Kidney epithelial cell (primary cell): ENCODE measurements at places on chromosomes 2 and 18.

DNA sequence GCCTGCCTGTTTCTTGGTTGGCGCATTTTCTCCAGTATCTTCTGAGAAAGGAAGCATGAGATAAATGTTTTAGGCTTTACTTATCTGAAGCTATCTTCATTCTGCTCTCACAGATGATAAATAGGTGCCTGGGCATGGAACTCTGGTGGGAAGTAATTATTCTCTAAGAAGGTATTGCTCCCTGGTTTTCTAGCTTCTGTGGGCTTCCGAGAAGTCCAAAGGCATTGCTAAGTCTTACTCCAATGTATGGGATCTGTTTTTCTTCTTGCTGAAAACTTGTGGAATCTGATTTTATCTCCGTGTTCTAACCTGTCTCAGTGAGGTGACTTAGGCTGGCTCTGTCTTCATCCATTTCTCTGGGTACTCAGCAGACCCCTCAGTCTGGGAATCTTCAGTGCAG, 224.4 kb upstream of the HS6ST1 start:
- DNase-seq, result no peak

DNA sequence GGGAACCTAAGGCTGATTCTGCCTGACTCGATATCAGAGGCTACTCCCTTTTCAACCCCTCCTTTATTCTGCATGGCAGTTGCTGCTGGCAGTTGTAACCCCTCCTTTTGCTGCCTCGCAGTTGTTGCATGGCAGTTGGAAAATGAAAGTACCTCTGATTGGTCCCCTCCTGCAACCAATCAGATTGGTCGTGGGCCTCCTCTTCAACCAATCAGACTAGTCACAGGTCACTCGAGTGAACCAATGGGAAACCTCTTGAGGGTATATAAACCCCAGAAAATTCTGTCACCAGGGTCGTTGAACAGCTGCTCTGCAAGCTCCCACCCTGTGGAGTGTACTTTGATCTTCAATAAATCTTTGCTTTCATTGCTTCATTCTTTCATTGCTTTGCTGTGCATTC, 294.3 kb upstream of the SLC8A1 start:
- no peak for DNase-seq

DNA sequence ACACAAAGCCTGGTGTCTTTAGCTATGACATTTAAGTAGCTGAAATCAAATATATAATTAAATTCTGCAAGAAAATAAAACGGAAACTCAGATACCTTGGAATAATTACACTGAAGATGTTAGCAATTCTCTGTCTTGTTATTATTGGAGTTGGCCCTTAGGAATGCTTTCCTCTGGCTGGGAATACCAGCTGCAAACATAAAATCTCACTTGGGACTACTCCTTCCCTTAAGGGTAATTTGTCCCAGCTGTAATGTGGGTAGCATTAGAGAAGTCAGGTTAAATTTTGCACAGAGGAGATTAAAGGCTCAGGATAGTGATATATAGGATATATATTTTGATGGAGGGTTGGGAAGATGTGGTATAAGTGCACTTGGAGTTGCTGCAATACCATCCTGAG, 37.3 kb upstream of the GRP start:
- no peak for DNase-seq

DNA sequence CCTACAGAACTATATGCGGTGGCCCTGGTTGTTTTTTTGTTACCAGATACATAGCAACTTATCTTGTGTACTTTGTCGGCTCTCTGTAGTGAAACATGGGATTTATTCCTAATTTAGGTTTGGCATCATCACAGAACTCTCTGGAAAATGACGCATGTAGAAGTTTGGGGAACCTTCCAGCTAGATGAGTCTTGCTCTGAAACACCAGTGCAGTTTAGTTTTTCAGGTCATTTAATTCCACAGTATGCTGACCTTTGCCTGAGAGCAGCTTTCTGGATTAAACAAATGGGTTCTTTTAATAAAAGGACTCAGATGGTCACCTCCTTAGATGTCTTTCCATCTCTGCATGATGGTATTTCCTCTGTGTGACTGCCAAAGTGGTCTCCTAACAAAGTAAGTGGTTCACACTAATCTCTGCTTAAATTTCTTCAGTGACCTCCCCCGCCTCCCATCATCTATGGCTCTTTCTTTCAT, 39.9 kb downstream of the MYO3B start:
- no peak for DNase-seq

DNA sequence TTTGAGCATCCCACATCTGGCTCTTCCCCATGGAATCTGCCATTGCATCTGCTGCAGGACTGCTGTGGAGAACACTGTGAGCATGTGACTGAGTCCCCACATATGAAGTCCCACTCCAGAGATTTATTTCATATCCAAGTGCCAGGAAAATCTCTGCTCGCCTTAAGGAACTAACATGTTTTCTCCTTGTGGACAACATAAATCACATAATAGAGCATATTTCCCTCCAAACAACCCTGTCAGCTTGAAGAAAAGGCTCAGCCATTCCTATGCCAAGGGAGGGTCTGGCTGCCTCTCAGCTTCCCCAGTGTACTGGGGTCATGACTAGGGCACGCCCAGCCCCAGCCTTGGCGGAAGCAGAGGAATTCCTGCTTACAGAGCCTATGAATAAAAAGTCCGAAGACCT, 193.7 kb downstream of the DNER start:
- DNase-seq, result no peak

DNA sequence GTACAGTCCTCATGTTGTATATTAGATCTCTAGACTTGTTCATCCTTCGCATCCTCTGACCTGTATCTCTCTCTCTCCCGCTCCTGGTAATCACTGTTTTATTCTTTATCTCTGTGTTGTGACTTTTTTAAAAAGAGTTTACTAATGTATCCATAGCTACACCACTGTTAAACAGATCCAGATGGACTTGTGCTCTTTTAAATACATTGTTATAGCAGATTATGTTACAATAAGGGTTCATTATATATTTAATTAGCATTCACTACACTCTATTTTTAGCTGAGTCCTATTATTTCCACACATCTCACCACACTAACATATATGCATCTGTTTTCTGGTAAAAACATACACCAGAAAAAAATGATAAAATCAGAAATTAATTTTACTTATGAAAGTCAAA, 90.5 kb downstream of the RBM43 start:
- DNase-seq, result no peak

DNA sequence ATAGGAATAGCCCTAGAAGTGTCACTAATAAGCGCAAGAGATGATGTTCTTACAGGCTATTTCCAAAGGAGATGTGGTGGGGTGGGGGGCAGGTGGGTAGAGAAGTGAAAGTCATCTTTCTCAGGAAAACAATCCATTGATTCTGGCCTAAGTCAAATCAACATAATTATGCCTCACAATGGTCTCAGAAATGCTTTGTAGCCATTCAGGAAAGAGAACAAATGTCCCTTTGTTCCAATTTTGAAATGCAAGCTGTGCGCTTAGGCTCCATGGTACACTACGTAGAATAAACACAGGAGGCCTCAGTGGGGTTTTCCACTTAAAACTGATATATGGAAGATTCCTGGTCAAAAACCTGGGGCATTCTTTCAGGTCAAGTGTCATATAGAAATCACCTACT, 529.9 kb upstream of the KLHL29 start:
- no peak for DNase-seq

- DNase-seq, result no peak
These were observed 81.3 kb downstream of the TGFA start for GRCh38 chr2:70472221-70472890.

GRCh38 chr2:204781941-204782340, 236.7 kb downstream of the PARD3B start:
- DNase-seq, result no peak

DNA sequence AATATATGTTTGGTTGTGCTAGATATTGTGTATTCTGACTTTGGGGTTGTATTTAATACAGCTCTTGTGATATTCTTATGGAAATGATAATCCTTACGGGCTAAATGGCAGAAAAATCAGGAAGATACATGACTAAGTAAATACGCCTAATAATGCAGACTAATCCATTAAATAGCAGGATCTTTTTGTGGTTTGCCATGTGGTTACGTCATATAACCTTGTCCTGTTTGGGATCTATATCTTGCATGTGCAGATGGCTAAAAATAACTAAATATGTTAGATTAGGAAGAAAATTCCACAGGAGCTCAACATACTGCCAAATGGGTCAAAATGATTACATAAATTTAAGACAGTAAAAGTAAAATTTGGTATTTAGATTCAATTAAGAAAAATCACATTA, 83.0 kb downstream of the NEB start:
- DNase-seq, result no peak

DNA sequence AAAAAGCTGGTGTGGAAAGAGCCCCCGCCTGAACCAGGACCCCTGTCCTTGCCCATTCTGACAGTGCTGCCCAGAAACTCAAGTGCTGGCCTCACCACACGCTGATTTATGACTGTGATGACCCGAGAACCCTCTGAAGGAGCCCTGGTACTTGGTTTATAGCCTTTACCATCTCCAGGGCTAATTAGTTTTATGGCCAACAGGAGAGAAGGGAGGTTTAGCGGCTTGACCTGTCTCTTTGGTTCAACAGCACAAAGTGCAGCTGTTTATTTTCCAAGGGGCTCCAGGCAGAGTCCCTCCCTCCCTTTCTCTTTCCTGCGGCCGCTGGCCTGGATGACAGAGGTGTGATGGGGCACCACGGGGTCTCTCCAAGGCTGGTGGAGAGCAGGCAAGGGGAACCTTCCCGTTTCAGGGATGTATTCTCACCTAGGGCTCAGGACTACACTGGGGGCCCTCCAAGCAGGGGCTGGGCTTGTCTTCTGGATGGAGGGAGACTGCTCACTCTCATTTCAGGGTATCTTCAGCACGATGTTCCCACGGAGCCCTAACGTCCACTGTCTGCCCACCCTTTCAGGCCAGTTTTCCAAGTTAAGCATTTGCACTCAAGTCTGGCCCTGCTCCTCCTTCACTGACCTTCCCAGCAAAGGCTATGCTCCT, 174.2 kb upstream of the GLI2 start:
- no peak for DNase-seq

GRCh38 chr18:49101236-49101635, 150.5 kb upstream of the SMAD7 start:
- DNase-seq, result no peak

DNA sequence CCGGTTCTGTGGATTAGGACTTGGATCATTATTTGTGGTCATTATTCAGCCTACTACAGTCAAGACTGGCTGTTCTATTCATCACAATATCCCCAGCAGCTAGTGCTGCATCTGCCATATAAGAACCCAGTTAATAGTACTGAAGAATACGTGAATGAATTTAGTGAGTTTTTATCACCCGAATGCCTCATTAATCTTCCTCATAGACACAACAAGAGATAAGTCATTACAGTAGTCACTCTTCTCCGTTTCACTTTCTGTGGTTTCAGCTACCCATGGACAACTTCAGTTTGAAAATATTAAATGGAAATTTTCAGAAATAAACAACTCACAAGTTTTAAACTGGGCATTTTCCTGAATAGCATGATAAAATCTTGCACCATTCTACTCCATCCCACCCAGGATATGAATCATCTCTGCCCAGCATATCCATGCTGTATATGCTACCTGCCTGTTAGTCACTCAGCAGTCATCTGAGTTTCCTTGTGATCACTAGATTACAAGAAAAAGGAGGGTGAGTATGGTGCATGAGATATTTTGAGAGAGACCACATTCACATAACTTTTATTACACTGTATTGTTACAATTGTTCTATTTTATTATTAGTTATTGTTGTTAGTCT, 363.7 kb upstream of the CHAC2 start:
- peak; percentile 81 for DNase-seq

GRCh38 chr2:8107621-8108378, 574.1 kb upstream of the ID2 start:
- DNase-seq, result no peak

DNA sequence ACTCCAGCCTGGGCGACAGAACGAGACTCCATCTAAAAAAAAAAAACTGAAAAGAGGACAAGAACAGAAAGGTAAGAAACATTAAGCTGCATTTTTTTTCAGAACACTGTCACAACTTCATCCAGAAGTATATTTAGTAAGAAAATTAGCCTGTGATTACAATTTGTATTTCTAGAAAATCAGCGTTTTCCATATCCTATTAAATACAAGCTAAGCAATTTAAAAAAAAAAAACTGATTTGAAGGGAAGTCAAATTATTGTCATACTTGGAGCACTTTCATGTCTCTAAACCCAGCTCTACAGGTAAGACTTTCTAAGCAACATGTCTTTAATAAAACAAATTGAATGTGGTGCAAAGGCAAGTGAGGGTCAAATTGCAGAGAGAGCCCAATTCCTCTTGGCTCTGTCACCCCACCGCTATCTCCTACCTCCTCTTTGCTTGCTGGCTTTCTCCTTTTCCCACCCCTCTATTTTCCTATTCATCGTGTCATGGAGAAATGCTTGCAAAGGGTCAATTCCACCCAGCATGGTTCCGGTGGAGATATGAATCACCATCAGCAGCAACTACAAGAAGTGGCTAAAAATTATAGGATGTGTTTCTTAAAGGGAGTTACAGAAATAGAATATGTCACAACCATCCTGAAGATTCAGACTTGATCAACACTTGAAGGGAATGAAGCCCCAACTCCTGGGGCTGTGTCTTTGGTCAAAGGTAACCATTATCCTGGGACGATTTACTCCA, 68.4 kb upstream of the BCL11A start:
- DNase-seq, result no peak

- no peak for DNase-seq
These were observed 40.6 kb downstream of the ZRANB3 start for GRCh38 chr2:135490376-135490775.

DNA sequence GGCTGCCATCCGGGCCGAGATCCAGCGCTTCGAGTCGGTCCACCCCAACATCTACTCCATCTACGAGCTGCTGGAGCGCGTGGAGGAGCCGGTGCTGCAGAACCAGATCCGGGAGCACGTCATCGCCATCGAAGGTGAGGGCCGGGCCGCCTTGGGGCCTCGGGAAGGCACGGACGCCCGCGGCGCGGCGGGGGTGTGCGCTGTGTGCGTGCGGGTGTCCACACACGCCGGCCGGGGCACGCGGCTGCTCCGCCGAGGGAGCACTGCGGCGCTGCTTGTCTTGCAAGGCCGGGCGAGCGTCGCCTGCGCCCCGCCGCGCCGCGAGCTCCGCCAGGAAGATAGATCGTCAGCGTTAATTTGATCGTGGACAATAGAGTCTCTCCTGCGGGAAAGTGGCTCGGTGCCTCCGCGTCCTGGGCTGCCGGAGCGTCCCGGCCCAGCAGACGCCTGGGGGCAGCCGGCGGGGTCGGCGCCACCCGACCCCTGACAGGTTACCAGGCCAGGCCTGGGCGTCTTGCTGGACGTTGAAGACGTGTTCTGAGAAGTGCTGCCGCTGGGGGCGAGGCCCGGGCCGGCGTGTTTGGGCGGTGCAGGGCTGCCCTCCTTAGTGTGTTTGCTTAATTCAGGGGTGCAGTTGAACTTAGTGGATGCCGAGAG, 1.0 kb downstream of the AGAP1 start:
- no peak for DNase-seq
